ENCODE measurements at places on chromosomes 1 and 21.

DNA sequence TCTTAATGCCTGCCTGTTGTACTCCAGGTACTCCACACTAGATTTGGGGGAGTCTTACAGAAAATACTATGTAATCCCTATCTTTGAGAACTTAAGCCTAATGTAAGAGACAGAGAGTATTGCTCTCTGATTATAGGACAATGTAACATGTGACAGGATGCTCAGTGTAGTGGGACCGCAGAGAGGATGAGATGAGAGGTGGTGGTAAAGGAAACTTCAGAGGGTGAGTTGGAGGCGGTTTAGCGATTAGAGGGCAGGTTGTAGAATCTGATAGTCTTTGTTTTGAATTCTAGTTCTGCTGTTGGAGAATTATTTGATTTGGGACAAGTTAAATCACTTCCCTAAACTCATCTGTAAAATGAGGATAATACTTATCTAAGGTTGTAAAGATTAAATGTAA, 5.4 kb downstream of the SOAT1 start:
- DNase-seq, result no peak

GRCh38 chr1:190663962-190664361, 186.3 kb upstream of the BRINP3 start:
- DNase-seq, result no peak

- DNase-seq, result no peak
Measured at GRCh38 chr1:51285055-51285454, 45.3 kb downstream of the TTC39A start.

GRCh38 chr1:216193839-216194443, 229.3 kb downstream of the USH2A start:
- DNase-seq, result no peak

DNA sequence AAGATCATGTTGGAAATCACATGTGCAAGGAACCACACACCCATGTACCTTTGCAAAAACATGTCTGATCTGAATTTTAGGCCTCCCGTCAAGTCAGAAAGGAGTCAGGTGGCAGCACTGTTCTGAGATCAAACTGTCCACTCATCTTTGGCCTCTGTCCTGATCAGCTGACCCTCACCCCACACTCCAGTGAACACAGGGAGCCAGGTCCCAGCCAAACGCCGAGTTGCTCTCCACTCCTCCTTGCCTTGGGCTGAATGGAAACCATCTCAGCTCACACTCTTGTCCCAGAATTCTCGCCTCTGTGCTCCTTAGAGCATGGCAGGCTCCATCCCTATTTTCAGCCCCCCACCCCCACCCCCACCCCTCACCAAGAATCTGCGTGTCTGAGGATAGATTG, 4.6 kb upstream of the RNF186 start:
- no peak for DNase-seq

DNA sequence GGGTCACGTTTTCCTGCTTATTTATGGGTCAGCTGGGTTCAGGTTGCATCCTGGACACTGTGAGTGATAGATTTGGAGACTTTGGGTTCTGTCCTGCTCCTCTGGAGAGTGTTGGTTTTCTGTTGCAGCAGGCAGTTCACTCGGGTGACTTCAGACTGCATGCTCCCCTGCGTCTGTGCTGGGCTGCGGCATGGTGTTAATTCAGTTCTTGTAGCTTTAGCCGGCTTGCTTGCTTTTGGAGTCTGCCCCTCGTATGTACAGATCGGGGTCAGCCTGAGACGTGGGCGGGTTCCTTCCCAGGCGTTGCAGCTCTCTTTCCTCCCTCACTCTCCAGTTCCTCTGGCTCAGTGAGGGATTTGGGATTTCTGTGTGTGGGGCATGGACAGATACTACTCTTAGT, 38.0 kb downstream of the PCNT start:
- DNase-seq, result no peak

GRCh38 chr1:186418503-186418902, 42.4 kb downstream of the PDC start:
- no peak for DNase-seq

DNA sequence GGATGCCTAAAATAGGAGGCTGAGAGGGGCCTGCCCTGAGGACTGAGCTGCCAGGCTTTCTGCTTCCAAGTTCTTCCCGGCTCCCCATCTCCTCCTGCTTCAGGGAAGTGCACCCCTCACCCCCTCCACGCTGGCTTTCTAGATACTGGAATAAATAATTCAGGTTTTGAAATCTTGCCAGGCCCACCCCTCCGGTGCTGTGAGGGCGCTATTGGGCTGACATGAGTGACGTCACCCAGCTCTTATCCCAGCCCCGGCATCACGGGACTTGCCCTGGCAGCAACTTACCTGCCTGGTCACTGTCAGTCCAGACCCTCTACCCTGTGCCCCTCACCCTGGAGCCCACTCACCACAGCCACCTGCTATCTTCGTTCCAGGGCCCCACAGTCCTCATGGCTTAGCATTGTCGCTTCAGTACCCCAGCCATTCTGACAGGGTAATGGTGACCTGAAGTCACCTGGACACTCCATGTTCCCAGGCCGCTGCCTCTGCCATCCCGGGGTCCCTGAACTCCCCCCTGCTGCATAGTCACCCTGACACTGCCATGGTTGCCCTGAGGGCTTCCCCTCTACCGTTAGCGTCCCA, 819 bp upstream of the GPR3 start:
- no peak for DNase-seq

DNA sequence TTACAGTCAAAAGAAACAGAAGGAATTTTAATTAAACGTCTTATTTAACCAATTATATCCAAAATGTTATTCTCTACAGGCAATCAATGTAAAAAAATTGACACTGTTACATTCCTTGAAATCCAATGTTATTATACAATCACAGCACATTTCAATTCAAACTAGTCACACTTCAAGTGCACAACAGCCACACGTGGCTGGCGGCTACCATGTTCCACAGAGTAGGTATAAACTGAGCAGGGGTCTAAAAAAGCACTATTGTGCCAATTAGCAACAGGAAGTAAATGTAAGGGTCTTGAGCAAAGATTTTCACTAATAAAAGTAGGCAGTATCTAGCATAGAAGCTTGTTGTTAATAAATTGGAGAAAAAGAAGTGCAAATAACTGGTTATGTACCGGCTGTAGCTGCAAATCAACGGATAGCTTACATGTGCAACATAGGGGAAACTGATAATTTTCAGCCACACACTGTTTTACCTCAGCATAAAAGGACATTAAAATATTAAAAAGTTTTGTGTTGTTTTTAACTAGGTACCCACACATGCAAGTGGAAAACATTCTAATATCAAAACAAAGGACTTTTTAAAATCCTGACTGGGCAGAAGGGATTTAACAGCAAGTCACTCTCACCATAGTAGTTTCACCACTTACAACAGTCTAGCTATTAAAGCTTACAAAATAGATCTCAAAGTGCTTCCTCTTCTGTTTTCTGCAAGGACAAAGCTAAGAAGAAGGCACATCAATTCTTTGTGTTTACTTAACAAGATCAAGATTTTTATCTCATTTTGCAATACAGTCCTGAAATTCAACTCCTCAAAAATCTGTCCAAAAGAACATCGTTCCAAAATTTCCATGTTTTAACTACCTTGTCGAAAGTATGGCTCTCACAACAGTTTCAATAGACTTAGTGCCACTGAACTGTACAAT, 2.5 kb downstream of the CSDE1 start:
- DNase-seq, result no peak

DNA sequence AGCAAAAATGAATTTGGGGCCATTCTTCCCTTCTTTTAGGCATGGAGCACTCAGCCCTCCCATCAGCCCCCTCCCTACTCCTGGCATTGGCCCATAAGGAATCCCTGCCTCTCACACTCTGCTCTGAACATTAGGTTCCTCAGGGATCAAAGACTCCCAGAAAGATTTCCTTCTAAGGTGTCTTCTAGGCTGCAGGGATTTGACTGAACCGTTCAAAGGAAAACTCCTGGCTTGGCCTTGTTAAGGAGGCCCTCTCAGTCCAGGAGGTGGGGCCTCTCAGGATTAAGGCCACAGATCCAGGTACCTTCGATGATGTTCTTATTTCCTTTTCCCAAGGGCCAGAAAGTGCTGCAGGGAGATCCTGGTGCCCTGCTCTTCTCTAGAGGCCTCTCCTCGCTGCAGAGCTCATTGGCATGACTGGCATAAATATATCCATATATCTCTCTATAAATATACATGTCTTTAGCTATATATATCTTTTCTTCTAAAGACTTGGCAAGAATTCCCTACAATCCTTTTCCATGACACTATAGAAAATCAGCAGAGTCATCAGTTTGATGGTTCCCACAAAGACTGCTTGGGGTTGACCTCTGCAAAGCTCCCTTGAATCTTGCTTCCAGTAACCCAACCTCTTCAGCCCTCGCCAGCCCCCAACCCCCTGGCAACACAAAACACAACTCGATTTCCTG, 59.1 kb downstream of the PLXNA2 start:
- DNase-seq, result no peak

Measured in NCI-H526 treated with DMSO at 0.1 percent for 48 hours (cell line).